ENCODE measurements at places on chromosomes 6 and 20.

- DNase-seq, result no peak
- H3K27me3 ChIP-seq, result no peaks in the 10 kb centered on the region
- H3K4me1 ChIP-seq, result no peaks in the 10 kb centered on the region
- H3K27ac ChIP-seq, result no peak overlapping the region
Measured at GRCh38 chr6:37569743-37570481, 70.2 kb upstream of the CCDC167 start.

DNA sequence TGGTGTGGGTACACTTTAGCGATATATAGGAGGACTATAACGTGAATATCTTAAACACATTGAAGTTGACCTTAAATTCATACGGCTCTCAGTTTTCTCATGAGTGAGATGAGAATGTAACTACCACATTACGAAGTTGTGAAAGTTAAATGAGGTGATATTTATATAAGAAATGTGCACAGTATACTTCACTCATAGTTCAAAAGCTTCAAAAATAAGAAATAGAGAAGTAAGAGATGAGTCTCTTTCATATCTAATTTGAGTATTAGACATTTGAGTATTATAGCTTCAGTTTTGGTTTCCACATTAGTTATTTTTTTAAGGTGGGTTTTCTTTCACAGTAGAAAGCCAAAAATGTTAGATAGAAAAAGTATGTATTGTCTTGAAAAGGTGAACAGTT, 183.3 kb downstream of the NKAIN2 start:
- no peak overlapping the region for H3K4me3 ChIP-seq
- DNase-seq, result no peak
- H3K27me3 ChIP-seq, result no peaks in the 10 kb centered on the region
- H3K36me3 ChIP-seq, result no peaks in the 10 kb centered on the region
- no peak overlapping the region for H3K27ac ChIP-seq

- H3K36me3 ChIP-seq, result no peaks in the 10 kb centered on the region
- no peaks in the 10 kb centered on the region for H3K27me3 ChIP-seq
- H3K4me3 ChIP-seq, result no peak overlapping the region
Measured at GRCh38 chr6:73671911-73672685, 18.3 kb upstream of the SLC17A5 start.

- no peaks in the 10 kb centered on the region for H3K36me3 ChIP-seq
- no peak for DNase-seq
- H3K27me3 ChIP-seq, result peaks cover 26% of the 10 kb centered on the region
- peaks cover 13% of the 10 kb centered on the region for H3K4me1 ChIP-seq
Measured at GRCh38 chr20:62219992-62220665, at the start of gene HRH3. HRH3 (minus strand) TSS chr20:62220278; CDS start chr20:62219970, 308 bp downstream.

GRCh38 chr6:162798546-162799266, 70.9 kb downstream of the PACRG start:
- DNase-seq, result no peak
- H3K4me1 ChIP-seq, result no peaks in the 10 kb centered on the region
- no peak overlapping the region for H3K4me3 ChIP-seq
- H3K36me3 ChIP-seq, result no peaks in the 10 kb centered on the region
- H3K27ac ChIP-seq, result no peak overlapping the region

DNA sequence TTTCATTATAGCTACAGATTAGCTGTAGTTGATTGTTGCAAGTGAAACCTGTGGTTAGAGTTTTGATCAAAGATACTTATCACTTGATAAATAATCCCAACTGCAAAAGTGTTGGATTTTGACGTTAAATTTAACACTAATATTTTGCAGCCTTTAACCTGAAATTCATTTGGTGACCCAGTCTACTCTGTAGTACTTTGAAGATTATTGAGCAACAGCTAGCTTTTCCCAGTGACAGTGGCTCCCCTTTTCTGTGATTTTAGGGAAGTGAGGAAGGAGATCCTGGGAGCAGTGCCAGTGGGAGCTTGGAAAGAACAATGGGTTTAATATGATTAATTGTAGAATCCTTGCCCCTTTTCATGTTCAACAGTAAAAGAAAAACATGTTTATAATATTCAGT, 76.9 kb downstream of the NCOA3 start:
- no peaks in the 10 kb centered on the region for H3K36me3 ChIP-seq
- no peak for DNase-seq
- H3K4me1 ChIP-seq, result peaks cover 3% of the 10 kb centered on the region
- H3K27ac ChIP-seq, result no peak overlapping the region
- H3K27me3 ChIP-seq, result no peaks in the 10 kb centered on the region
- H3K4me3 ChIP-seq, result no peak overlapping the region

GRCh38 chr6:87375315-87375714, 30.7 kb downstream of the C6orf163 start:
- H3K27me3 ChIP-seq, result no peaks in the 10 kb centered on the region
- no peak overlapping the region for H3K27ac ChIP-seq
- no peak for DNase-seq
- H3K4me3 ChIP-seq, result no peak overlapping the region

DNA sequence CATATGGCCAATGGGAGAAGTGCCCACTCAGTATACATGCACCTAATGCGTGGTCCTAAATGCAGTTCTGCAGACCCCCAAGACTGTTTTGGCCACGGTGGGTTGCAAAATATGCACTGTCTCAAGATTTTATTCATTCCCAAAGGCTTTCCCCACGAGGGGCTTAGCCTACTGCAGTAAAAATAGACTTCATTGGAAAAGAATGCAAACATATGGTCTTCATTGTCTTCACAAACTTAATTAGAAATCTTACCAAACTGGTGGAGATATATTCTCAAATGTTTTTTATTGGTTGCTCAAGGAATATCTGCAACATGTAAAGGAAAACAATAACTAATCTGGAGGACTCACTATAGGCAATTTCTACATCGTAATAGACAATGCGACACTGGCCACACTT, 31.6 kb upstream of the PRL start:
- H3K36me3 ChIP-seq, result no peaks in the 10 kb centered on the region
- H3K4me1 ChIP-seq, result no peaks in the 10 kb centered on the region
- H3K4me3 ChIP-seq, result no peak overlapping the region
- DNase-seq, result no peak
- H3K27me3 ChIP-seq, result no peaks in the 10 kb centered on the region

DNA sequence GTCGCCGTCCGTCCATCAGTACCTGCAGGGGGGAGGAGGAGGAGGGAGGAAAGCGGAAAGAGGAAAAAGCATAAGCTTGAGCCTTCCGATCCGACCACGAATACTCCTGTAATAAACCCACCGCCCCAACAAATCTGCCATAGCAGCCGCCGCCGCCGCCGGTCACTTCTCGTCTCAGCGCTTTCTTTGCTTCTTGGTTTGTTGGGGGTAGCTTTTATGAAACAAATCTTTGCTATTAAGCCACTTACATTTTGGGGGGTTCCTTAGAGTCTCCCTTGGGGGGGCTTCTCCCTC, 277 bp downstream of the ADGRB3 start:
- peaks cover 8% of the 10 kb centered on the region for H3K27me3 ChIP-seq
- no peak for DNase-seq
- H3K27ac ChIP-seq, result no peak overlapping the region
- H3K4me3 ChIP-seq, result peak overlapping the region; percentile 80

- no peak overlapping the region for H3K4me3 ChIP-seq
- no peaks in the 10 kb centered on the region for H3K4me1 ChIP-seq
- DNase-seq, result no peak
- no peak overlapping the region for H3K27ac ChIP-seq
- H3K27me3 ChIP-seq, result no peaks in the 10 kb centered on the region
Measured at GRCh38 chr6:131353106-131353505, 217.8 kb downstream of the AKAP7 start.

GRCh38 chr6:113402544-113402943, 454.6 kb upstream of the MARCKS start:
- no peak overlapping the region for H3K27ac ChIP-seq
- H3K27me3 ChIP-seq, result no peaks in the 10 kb centered on the region
- H3K36me3 ChIP-seq, result no peaks in the 10 kb centered on the region
- no peak overlapping the region for H3K4me3 ChIP-seq
- DNase-seq, result no peak
- no peaks in the 10 kb centered on the region for H3K4me1 ChIP-seq

- H3K4me1 ChIP-seq, result no peaks in the 10 kb centered on the region
- H3K27me3 ChIP-seq, result no peaks in the 10 kb centered on the region
- H3K4me3 ChIP-seq, result no peak overlapping the region
- no peak for DNase-seq
Measured at GRCh38 chr6:16999491-17000436, 102.1 kb upstream of the STMND1 start.
